Activated CD8-positive, alpha-beta T cell treated with anti-CD3 and anti-CD28 coated beads, Interleukin-2, amount 10 ng/mL, durations not matched to agents 7 days and 5 days (primary cell): ENCODE measurements at places on chromosomes 4 and X.
A peak's percentile ranks its signal among the peaks of the same experiment; 100 is the strongest.

DNA sequence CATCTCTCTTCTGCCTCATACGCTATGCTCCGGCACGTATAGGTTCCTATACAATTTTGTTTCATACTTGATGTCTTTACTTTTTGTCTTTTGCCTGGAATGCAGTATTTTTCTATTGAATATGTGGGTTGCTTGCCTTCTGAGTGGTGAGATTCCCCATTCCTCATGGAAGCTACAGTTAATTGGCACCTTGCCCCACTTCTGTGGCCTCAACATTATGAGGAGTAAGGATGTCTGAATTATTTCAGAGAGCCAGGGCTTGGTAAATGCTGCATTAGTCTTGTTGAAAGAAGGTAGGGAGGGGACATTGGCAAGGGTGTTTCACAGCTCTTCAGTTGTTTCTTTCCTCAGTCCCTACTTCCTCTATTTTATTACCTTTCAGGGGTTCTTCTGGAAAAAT, 23.0 kb downstream of the CDKL5 start:
- H3K4me3 ChIP-seq: no peak overlapping the region
- no peaks in the 10 kb centered on the region for H3K4me1 ChIP-seq
- H3K36me3 ChIP-seq: no peaks in the 10 kb centered on the region
- no peak overlapping the region for H3K27ac ChIP-seq

GRCh38 chr4:77798385-77798784, 20.8 kb downstream of the CNOT6L start:
- H3K36me3 ChIP-seq: peaks cover 49% of the 10 kb centered on the region
- peak overlapping the region; percentile 34 for H3K27ac ChIP-seq
- H3K4me3 ChIP-seq: no peak overlapping the region
- no peaks in the 10 kb centered on the region for H3K27me3 ChIP-seq

- peaks cover 14% of the 10 kb centered on the region for H3K36me3 ChIP-seq
- peak overlapping the region; percentile 42 for H3K27ac ChIP-seq
- H3K4me3 ChIP-seq: no peak overlapping the region
- no peaks in the 10 kb centered on the region for H3K27me3 ChIP-seq
Observed at GRCh38 chr4:6594826-6595355, 19.9 kb downstream of the MAN2B2 start.

GRCh38 chr4:148790691-148791090, 348.5 kb upstream of the NR3C2 start:
- H3K36me3 ChIP-seq: no peaks in the 10 kb centered on the region
- no peak overlapping the region for H3K4me3 ChIP-seq
- no peaks in the 10 kb centered on the region for H3K27me3 ChIP-seq

DNA sequence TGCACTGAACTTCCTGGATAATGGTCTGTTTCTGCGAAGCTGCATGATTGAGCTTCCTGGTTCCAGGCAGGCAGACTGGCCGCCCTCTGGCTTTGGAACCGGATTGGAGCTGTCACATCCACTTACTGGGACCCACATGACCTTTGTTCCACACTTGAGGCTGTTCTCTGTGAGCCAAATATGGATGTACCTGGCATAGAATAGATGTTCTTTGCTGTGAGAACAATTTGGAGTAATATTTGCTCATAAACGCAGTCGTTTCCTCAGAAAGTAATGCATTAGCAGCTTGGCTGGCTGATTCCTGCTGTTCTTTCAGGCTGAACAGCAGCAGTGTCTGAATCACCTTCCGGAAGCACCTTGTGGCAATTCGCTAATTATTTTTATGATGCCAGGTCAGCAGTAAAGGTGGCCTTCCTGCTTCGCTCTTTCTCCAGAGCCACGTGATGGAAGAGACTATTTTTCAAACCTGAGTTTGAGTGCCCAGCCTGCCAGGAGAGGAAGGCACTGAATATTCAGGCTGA, 78.1 kb upstream of the BOD1L1 start:
- no peaks in the 10 kb centered on the region for H3K27me3 ChIP-seq
- H3K4me1 ChIP-seq: no peaks in the 10 kb centered on the region
- no peak overlapping the region for H3K4me3 ChIP-seq
- H3K36me3 ChIP-seq: no peaks in the 10 kb centered on the region
